ENCODE measurements at places on chromosomes 16 and 17.

DNA sequence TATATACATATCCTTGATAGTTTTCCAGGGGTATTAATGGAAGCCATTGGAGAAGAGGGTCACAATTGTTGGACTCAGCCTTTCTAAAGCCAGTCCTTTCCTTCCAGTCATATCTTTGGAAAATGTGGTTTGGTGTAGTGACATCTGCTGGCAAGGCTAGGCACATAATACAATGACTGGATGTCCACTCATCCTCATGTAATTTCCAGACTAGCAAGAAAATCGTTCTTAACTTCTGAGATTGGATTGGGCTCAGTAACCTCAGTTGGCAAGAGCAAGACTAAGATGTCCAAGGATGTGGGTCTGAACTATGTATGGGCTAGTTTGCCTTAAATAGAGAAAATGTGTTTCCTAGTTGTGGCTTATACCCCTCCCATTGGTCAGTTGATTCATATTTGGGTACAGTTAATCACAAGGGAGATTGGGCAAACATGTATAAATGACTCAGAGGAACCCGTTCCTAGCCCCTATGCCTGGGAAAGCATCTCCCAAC, 8.7 kb upstream of the KAT7 start:
- DNase-seq, result no peak

DNA sequence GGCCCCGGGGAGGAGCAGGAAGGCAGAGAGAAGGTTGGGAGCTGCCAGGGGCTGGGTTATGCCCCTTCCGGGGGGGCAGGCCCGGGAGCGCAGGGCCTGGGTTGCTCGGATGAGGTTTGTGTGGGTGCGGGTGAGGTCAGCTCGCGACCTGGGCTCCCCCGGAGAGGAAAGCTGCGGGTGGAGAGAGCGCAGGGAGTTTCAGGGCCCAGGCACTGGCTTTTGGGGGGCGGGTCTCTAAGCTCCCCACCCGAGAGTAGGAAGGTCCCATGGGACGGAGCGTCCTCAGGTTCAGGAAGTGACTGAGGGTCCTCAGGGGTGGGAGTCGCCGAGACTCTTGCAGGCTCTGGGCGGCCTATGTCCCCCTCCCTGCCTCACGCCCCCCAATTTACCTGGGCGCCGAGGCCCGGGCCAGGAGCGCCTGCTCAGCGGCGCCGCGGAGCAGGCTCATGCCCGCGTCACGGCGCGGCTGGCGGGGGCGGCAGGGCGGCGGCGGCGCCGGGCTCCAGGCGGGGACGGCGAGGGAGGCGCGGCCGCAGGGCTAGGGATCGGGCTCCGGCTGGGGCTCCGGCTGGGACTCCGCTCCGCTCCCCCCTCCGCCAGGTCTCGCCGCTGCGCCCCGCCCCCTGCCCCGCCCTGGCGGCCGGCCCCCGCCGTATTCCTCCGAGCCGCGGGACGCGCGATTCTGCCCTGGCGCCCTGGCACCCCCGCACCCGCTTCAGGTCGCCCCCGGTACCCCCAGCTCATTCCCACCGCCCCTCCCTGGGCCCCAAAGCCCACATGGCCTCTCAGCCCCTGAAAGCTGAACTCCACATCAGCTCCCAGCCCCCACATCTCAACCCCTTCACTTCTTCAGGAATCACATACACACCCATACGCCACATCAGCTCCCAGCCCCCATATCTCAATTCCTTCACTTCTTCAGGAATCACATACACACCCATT, at the start of gene DOK4:
Gene DOK4 (minus strand): TSS at position 578 of the 942 bp plus-strand sequence. CDS start 6,986 bp downstream, outside the sequence.
- peak; percentile 56 for DNase-seq

GRCh38 chr16:84315422-84315821, 20.7 kb downstream of the WFDC1 start:
- DNase-seq, result no peak

- DNase-seq, result no peak
These were observed 522 bp downstream of the NAGS start for GRCh38 chr17:44004761-44005526.

GRCh38 chr17:46922487-46922803, 515 bp upstream of the GOSR2 start:
- DNase-seq, result no peak

GRCh38 chr17:75691371-75691791, 24.2 kb downstream of the SAP30BP start:
- DNase-seq, result no peak

DNA sequence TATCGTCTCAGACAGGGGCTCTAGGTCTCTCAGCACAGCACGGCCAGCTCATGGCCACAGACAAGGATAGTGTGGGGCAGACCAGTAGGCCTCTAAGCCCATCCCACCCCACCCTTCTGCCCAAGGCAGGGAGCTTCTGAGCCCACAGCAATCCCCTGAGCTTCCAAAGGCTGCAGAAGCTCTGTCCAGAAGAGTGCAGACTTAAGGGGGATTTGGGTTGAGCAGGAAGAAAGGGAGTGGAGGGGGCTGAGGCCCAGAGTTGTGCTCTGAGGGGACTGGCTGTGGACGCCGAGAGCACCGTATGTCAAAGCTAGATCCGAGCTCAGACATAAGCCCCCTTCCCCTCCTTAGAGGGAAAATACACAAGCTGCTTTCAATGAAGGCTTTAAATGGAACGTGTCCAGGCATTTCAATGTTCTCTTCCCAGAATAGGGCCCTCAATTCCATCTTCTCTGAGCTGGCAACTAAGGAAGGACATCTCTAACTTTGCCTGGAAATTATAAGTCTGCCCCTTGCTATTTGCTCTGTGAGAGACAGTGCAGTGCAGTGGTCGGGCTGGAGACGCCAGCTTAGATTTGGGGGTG, 116.4 kb upstream of the RPL38 start:
- DNase-seq, result no peak

- no peak for DNase-seq
These were observed 513 bp downstream of the CRLF3 start for GRCh38 chr17:30824002-30824355.

DNA sequence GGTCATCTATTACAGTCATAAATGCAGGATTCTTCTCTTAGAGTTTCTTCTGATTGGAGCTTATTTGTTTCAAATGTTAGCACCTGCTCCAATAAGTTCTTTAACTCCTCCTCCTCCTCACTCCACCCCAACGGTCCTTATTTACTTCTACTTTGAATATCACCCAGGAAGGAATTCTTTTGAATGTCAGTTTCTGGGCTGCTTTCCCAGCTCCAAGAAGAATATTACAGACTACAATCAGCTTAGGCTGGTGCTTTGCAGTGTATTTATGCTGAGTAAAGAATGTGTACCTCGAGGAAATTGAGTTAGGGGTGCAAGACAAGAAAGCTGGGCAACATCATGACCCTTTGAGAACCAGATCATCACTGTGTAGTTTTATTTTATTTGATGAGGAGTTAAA, 30.8 kb downstream of the MAP3K3 start:
- DNase-seq, result no peak

- no peak for DNase-seq
These were observed 3.1 kb downstream of the NPW start for GRCh38 chr16:2022723-2023091.

DNA sequence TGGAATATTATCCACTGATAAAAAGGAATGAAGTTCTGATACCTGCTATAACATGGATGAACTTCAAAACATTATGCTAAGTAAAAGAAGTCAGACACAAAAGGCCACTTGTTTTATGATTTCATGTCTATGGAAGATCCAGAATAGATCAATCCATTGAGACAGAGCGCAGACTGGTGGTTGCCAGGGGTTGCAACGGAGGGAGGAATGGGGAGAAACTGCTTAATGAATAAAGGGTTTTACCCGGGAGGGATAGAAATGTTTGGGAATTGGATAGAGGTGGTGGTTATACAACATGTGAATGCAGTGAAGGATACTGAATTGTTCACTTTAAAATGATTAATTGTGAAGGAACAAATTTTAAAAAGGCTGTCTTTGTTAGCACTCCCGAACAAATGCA, 30.2 kb downstream of the WDR59 start:
- DNase-seq, result no peak

GRCh38 chr17:42287305-42287976, 857 bp upstream of the STAT5A start:
- DNase-seq, result no peak

DNA sequence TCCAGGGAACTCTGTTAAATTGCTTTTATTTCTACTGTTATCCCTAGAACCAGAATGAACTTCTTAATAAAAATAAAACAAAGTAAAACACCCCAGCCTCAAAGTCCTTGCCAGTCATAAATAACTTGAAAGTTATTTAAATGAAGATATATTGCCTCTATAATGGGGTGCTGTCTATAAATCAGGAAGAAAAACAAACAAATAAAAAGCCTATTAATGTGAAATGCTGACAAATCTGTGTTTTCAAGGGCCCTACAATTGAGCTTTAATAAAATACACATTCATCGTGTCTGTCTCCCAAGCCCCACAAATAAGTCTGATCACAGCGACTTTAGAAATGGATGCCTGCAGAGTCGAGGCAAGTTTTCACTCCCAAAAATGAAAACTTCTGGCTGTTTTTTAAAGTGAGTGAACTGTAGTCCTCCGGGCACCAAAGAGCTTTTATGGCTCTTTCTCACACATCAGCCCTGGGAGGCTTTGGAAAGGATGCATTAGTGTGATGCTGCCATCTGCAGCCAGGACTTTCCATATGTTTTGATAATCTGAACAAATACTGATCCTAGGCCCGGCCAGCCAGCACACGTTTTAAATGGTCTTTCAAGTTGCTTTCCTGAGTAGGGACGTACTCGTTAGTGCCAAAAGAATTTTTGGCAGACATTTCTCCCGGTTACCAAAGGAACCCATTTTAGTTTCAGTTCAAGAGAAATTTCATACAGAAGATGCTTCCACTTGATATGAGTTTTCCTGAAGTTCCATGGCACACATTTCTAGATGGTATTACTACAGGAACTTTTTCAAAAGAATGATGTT, 16.3 kb downstream of the NACA2 start:
- DNase-seq, result no peak

GRCh38 chr17:38608648-38609047, 2.9 kb upstream of the SRCIN1 start:
- DNase-seq, result no peak

GRCh38 chr16:28609631-28610594, at the start of gene SULT1A1:
Gene SULT1A1, minus strand, starts transcription at chr16:28610044. Its CDS starts 1,189 bp downstream, at chr16:28608855.
- DNase-seq, result no peak

DNA sequence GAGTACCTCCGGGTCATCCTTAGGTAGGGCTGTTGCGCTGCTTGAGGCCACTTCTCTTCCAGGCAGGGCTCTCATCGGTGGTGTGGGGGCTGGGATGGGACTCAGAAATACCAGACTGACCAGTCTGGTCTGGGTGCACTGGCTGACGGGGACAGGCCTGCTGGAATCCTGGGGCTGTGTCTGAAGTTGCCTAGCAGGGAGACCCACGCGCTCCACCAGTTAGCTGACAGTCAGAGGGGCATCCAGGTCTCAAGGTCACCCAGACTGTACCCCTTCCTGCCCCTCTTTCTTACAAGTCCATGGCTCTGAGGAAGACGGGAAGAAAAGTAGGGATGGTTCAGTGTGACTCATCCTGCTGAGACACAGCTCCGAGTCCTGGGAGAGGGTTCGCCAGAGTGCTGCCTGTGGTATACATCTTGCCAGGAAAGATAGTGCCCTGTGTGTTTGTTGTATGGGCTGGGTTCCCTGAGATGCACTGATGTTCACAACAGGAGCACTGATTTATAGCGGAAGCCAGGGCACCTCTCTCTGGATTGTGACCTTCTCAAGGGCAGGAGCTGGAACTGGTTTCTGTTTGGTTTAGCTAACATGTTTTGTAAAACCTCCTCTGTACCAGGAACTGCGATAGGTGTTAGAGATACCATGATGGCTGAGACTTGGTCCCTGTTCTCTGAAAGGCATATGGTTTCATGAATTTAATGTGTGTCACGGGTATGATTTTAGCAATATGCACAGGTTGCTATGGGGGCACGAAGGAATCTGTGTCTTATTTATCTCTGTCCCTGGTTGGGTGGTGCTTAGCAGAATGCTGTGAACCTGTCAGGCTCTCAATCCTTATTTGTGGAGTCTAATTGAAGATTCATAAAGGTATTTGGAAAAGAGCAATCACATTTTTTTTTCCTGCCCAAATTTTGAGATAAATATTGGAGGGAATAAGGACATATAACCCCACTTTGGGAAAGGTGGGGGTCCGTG, 97.5 kb downstream of the OR1D5 start:
- no peak for DNase-seq

DNA sequence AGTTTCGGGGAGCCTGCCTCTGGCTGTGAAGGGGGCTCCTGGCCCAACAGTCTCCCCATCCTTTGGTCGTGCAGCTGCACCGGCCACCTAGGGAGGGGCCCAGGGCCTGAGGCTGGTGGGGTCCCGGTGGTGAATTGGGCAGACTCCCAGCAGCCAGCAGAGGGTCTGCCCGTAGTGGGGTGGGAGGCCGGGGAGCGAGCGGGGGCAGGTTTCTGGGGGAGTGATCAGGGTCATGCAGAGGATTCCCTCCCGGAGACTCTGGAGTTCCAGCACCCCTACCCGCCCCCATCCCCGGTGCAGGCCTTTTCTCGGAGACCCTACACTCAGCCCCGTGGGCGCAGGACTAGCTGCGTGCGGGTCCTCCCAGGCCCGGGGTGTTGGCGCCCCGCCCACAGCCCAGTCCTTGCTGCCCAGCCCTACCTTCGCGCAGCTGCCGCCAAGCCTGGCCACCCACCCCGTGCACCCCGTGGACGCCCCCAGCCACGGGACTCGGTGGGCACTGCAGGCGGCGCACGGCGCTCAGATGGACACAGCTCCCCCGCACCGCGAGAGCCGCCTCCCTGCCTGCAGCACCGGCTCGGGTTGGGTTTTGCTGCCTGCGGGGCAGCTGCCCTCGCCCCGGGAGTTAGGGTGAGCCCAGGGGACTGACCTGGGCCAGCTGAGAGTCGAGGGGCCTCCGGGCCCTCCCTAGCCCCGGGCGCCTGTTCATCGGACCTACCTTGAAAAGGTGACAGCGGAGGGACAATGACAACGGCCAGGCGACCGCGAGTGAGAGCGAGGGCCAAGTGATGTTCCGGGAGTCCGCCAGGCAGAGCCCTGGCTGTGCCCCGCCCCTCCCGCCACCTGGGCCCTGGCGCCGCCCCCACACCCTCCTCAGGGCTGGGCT, at the start of gene GNG13:
Gene GNG13 (minus strand): TSS at position 787 of the 886 bp plus-strand sequence. CDS start 1,657 bp downstream, outside the sequence.
- no peak for DNase-seq

- no peak for DNase-seq
These were observed 22.1 kb downstream of the SLC7A6 start for GRCh38 chr16:68286153-68287074.

GRCh38 chr17:62614142-62614541, 13.3 kb upstream of the MRC2 start:
- DNase-seq, result no peak

DNA sequence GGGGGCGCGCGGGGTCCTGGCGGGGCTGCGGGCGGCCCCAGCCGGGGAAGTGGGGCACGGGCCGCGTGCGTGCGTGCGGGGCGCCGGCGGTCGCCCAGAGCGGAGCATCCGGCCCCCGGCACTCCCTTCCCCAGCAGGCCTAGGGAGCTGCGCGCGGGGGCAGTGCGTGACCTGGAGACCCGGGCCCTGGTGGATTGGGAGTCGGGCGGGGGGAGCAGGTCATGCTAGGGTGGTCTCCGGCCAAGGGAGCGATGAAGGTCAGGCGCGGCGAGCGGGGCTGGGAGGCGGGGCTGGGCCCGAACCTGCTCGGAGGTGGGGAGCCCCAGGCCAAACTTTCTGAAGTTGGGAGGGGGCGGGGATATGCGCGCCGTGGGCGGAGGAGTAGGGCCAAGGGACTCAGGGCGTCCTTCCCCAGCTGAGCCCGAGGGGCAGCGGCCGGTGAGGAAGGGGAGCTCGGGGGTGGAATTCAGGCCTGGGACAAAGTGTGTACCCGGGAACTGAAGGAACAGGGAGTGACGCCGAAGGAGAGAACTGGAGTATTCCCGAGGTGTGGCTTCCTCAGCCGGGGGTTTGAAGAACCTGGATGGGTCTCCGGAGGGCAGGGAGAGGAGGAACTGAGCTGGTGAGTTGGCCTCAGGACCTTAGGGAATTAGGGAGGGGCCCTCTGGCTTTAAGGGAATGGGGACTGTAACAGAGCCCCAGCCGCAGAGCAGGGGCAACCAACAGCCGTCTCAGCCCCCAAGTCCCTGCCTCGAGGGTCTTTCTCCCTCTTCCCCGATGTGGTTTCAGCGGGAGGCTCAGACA, 589 bp downstream of the XYLT2 start:
- no peak for DNase-seq
